Left ventricle myocardium superior (tissue), 1 donor: ENCODE measurements at places on chromosomes 1 and 21. TPM values are rescaled to one million over a fixed set of nuclear protein-coding genes. Genes with fewer than 3 reads are reported as not detected.

Gene TDRD5
- not detected for total RNA-seq

Gene PRKAA2
- 88.0 TPM for total RNA-seq

Gene NOS1AP
- 5.0 TPM for total RNA-seq

Gene ZFP69
- total RNA-seq, result 1.9 TPM

Gene MRPS15
- 119 TPM for total RNA-seq

Gene CAMK2N1
- total RNA-seq, result 9.9 TPM

Gene GREM2
- total RNA-seq, result not detected

Gene ARTN
- not detected for total RNA-seq

Gene RNU1-1
- 4,234 TPM for total RNA-seq

Gene CNR2
- not detected for total RNA-seq

Gene MFSD2A
- total RNA-seq, result 0.84 TPM

Gene LRRC40
- total RNA-seq, result 9.8 TPM

Gene NBPF20
- total RNA-seq, result 0.50 TPM

Gene TSSK3
- total RNA-seq, result 2.0 TPM

Gene PIGR
- not detected for total RNA-seq

Gene KRTAP15-1
- total RNA-seq, result not detected
